B cell (primary cell): ENCODE measurements at places on chromosomes 12 and 14.

- DNase-seq, result no peak
These were observed 10.8 kb downstream of the COL2A1 start for GRCh38 chr12:47993491-47993890.

- DNase-seq, result no peak
These were observed 33.7 kb upstream of the MAP1LC3B2 start for GRCh38 chr12:116525418-116526001.

GRCh38 chr14:22539831-22540230 is 49.2 kb downstream of the DAD1 start:
- DNase-seq, result no peak

DNA sequence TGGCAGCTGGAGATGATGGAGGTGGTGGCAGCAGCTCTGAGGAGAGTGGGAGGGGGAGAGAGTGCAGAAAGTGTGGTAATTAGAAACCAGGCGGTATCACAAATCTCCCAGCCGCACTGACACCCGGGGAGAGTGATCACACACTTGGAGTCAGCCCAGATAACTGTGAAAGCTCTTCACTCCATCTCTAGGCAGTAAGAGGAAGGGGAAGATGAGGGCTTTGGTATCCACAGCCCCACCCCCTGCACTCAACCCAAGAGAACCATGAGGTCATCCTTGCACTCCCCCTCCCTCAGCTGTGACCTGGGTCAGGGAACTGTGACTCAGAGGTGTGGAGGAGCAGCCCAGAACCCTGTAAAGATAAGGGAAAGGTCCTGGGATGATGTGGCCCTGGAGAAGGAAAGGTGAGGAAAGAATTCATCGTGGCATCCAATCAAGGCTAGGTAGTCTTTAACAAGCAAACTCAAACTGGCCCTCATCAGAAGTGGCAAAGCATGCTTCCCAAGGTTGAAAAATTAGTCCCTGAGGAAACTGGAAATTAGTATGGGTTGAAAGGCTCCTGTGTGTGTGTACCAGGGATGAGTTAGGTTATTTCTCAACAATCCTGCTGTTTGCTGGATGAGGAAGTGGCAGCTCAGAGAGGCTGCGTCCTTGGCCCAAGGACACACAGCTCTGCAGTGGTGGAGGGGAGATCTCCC is 111.0 kb upstream of the LHX5 start:
- no peak for DNase-seq

GRCh38 chr14:43898687-43899086 is 608.4 kb downstream of the FSCB start:
- no peak for DNase-seq

DNA sequence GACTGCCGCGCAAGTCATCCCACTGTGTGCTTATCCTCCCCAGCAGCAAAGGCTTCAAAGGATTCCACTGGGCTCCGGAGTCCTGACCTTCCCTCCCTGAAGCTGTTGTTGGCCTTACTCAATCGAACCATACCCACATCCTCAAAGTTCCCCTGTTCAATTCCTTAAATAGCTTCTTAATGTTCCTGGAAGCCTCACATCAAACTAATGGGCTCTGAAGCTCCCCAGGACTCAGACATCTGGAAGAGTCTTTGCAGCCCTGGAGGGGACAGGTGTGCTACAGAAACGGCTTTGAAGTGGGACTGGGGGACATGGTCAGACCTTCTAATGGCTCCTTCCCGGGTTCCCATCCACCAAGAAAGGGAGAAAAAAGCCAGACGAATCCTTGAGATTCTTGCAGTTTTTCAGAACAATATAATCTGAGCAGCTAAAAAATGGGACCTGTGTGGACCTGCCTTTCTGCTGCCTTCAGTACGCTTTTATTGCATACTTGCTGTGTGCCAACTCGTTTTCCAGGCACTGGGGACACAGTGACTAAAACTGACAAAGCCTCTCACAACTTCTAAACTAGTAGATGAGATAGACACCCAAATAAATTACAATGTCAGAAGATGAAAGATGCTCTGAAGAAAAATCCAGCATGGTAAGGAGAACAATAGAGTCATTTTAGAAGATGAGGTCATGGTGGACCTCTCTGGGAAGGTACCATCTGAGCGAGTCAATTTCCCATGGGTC is 204.5 kb downstream of the MON2 start:
- DNase-seq, result no peak

- no peak for DNase-seq
These were observed 50.0 kb upstream of the PKP2 start for GRCh38 chr12:32946504-32947131.

DNA sequence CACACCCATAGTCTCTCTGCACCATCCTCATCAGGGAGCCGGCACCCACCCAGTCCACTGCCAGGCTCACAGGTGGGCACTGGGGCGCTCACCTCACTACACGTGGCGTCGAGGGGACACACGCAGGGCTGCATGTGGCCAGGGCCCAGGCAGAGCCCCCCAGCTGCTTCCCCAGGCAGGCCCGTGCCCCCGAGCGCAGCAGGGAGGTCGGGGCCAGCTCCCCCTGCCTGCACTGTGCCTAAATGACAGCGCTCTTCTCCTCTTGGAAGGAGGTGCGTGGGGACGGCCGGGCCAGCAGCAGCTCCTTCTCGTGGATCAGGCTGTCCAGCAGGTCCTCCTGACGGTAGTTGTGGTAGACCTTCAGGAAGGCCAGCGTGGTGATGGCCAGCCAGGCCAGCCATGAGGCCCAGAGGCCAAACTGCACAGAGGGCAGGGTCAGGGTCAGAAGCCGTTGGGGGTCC is 11.3 kb downstream of the TMEM179 start:
- no peak for DNase-seq

DNA sequence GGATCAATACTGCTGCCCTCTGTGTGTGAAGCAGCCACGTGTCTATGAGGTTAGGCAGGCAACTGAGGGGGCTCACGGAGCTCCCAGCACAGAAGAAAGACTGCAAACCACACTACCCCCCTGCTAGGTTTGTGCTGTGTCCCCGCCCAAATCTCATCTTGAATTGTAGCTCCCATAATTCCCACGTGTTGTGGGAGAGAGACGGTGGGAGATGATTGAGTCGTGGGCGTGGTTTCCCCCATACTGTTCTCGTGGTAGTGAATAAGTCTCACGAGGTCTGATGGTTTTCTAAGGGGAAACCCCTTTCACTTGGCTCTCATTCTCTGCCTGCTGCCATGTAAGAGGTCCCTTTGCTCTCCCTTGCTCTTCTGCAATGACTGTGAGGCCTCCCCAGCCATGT is 68.6 kb downstream of the ACTN1 start:
- no peak for DNase-seq

DNA sequence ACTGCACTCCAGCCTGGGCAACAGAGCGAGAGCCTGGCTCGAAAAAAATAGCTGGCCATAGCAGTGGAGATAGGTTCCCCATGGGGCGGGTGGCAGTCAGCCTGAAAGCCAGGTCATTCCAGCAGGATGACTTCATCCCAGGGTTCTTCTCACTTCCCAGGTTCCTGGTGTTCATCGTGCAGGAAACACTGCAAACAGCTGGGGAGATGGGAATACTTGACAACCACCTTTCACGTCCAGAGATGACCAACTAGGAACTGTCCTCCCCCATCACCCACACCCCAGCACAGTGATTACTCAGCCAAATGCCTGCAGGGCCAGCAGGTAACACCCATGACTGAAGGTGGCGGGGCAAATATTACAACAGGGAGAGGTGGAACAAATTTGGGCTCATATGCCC is 1.7 kb downstream of the VSIG10 start:
- no peak for DNase-seq

DNA sequence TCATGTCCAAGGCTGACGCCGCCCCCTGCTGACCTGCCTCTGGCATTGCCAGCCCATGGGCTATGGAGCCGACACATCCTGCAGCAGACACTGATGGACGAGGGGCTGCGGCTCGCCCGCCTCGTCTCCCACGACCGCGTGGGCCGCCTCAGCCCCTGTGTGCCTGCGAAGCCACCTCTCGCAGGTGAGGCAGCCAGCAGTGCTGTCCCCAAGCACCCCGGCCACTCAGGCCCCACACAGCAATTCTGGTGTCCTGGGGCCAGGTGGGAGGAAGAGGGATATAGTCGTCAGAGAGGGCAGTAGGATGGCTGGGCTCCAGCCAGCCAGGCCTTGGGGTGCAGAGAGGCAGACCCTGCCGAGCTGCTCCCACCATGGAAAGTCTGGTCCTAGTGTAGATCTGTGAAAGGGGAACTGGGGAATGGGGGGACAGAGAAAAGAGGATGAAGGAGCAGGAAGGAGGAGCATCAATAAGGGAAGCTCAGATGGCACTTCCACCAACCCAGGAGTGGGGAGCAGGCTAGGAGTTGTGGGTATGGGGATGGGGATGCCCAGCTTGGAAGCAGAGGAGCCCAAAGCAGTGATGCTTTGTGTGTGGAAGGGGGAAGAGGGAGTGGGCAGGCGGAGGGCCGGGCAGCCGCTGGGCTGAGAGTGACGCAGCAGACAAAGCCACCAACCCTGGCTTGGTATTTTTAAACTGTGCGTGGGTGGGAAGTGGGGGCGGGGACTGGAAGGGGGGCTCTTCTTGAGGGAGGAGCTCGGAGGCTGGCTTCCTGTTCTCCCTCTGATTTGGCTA is 4.7 kb downstream of the NAB2 start:
- DNase-seq, result peak; percentile 79

DNA sequence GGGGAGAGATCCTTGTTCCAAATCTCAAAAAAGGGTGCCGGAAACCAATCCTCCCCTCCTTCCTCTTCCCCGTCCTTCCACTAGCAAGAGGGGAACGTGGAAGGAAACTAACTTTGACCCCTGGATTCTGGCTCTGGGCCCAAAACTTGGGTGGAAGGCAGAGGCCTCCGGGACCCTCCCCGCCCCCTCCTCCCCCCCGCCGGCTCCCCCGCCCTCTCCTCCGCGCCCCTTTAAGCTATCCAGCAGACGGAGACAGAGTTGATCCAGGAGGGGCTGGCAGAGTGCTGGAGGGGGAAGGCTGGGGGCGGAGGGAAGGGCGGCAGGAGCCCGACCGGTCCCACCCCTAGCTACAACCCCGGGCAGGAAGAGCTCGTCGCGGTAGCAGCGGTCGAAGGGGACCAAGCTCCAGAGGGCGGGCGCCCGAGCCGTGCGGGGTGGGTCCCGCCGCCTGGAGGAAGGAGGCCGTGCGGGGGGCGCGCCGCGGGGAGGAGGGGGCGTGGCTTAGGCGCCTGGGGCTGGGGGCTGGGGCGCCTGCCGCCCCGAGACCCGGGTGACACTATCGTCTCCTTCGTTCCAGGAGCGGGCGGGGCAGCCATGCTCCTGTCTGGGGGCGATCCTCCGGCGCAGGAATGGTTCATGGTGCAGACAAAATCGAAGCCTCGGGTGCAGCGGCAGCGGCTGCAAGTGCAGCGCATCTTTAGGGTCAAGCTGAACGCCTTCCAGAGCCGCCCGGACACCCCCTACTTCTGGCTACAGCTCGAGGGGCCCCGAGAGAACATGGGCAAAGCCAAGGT is at the start of gene NYNRIN:
Gene NYNRIN (plus strand): TSS at position 351 of the 794 bp plus-strand sequence. CDS start 244 bp downstream, at position 595.
- peak; percentile 44 for DNase-seq

DNA sequence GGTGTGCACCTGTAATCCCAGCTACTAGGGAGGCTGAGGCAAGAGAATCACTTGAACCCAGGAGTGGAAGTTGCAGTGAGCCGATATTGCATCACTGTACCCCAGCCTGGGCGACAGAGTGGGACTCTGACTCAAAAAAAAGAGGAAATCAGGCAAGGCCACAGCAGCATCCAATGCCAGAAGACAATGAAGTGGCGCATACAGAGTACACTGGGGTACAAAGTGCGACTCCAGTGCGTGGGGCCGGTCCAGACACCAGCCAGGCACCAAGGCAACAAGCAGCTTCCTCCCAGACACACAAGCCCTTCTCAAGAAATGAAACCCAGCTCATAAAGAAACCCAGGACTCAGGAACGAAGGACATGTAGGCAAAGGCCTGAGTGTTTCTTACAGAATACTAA is 28.2 kb downstream of the TTC7B start:
- DNase-seq, result no peak
